ENCODE measurements at places on chromosomes 4 and X. TPM values are rescaled to one million over a fixed set of nuclear protein-coding genes. Genes with fewer than 3 reads are reported as not detected.

F9 gene
- total RNA-seq = not detected

UCP1 gene
- total RNA-seq = not detected

ART3 gene
- total RNA-seq = not detected

SLC25A14 gene
- 18.5 TPM for total RNA-seq

ARX gene
- 0.39 TPM for total RNA-seq

HTRA3 gene
- 20.3 TPM for total RNA-seq

MAGEA8 gene
- not detected for total RNA-seq

PDGFC gene
- total RNA-seq = 4.3 TPM

Data from A549 treated with GW870086 at 1 μM for 4 hours (cell line).